Activated CD8-positive, alpha-beta memory T cell treated with anti-CD3 and anti-CD28 coated beads for 4 hours (primary cell): ENCODE measurements at places on chromosomes 2 and 18.

- no peak for DNase-seq
These were observed 69.2 kb downstream of the RFTN2 start for GRCh38 chr2:197606180-197606579.

DNA sequence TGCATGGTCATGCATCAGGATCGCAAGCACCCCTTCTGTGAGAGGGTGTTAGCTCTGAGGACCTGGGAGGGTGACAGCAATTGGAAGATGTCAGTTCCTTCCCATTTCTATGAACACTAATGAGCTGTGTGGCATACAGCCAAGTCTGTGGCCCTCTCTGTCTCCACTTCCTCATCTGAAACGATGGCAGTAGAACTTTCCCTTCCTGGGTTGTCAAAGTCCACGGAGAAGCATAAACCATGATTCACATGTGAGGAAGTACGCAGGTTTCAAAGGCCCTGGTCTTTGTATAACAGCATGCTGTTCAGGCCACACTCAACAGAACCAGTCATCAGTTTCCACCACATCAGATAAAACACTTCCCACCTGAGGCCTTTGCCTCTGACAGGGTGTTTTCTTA is 167.4 kb upstream of the RAB6C start:
- no peak for DNase-seq

- no peak for DNase-seq
These were observed 131.4 kb downstream of the CLIP4 start for GRCh38 chr2:29246383-29247300.

GRCh38 chr2:233486778-233487552 is 79.6 kb downstream of the USP40 start:
- no peak for DNase-seq

DNA sequence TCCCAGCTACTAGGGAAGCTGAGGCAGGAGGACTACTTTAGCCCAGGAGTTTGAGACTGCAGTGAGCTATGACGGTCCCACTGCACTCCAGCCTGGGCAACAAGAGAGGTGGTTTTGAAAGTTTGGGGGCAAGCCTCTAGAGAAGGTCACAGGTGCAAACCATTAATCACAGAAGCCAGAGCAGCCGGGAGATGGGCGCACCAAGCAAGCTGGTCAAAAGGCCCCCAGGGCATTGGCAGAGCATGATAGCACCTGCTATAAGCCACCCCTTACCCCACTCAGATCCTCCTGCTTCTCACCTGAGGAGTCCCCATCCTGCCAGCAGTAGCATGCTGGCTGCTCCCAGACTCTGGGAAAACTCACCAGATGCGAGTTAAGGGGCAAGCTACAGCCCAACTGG is 116.1 kb upstream of the RAB12 start:
- DNase-seq: no peak

GRCh38 chr2:228377533-228377932 is 196.0 kb upstream of the SPHKAP start:
- no peak for DNase-seq
